ENCODE measurements at places on chromosomes 2 and 18.

GRCh38 chr2:144366825-144367429, 153.0 kb downstream of the ZEB2 start:
- no peak for DNase-seq

DNA sequence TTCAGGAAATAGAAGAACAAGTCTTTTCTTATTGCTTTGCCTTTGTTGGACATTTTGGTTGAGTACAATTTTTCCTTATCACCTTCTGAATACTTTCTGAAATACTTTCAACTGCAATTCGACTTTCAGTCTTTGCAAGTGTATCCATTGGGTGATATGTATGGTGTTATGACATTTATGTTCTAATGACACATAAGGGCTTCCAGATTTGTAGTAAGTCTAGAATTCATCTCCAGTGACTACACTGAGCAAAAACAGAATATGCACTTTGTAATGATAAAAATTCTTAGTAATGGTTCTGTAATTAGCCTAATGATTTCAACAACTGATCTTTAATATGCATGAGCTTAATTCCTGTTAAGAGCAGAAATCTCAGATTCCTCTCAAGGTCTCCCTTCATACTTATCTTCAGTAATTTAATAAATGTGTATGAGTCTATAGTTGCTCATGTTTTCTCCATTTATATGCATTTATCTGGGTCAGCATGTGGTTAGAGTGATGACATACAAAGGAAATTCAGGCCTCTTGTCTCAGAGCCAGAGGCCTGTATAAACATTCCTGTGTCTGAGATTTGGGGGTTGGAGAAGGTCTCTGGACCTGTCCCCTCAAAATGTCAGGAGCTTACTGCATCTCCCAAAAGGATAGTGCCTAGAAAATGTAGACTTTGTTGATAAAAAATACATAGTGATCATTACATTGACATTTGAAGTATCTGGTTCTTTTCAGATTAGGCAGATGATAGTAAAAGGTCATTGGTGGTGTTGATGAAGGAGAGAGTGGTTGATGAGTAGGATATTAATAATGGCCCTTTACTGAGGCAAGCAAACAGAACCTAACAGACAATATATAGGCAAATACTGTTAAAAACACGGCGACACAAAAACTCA, 114.9 kb downstream of the QPCT start:
- DNase-seq = no peak

DNA sequence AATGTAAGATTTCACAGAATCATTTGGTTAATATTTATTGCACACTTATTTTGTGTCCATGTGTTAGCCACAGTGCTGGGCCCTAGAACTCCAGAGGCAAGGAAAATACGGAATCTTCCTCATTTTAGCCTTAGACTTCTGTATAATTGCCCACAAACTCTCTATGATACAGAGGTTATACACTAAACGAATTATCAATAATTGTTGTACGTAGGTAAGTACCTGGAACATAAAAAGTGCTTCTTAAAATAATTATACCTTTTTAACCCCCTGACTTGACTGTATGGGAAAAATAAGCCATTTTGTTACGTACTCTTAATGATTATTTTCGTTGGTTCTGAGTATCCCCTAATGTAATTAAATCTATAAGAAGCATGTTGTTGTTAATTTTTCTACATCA, 119.4 kb downstream of the ARHGAP15 start:
- no peak for DNase-seq

DNA sequence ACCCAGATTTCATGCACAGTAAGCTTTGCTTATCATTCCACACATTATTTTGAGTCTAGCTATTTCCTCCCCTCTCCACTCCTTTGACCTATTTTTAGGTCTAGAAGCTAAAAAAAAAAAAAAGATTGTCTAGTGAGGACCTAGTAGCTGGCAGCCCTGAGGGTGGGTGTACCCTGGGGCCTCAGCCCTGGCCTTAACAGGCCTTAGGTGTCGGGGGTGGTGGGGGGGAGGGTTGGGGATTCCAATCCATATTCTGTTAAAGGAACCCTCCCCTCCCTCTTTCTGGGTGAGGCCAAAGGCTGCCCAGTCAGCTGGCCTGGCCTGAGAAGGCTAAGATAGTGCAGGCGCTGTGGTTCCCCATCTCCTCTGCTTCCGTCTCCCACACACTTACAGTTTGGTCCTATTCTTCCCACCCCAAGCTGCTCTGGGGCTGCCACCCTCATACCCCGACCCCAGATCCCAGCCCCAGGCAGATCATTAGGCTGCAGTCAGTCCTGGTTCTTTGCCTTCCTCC, 65.5 kb upstream of the HK2 start:
- no peak for DNase-seq

DNA sequence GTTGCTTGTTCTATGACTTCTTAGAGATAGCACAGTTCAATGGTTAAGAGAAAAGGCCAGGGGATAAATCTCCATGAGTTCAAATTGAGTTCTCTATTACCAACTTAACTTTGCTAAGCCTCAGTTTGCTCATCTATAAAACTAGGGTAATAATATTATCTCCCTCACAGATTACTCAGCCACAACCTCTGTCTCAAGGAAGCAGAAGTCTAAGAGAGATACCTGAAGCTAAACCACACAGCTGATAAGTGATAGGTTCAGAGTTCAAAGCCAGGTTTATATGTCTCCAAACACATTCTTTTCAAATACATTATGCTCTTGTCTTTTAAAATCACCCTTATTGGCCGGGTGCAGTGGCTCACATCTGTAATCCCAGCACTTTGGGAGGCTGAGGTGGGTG, 287.7 kb downstream of the NBAS start:
- DNase-seq = no peak

DNA sequence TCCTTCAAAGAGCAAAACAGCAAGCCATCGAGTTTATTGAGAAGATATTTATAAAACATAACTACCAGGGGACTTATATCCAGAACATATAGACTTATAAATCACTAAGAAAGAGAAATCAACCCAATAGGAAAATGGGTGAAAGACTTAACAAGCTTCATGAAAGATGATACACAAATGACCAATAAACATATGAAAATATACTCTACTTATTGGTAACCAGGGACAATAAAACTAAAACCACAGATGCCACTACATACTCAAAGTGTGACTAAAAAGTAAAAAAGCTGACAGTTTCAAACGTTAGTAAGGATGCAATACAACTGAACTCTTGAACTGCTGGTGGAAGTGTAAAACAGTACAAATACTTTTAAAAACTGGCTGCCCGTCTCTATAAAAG, 154.3 kb downstream of the TMEM163 start:
- DNase-seq = no peak

GRCh38 chr18:67672155-67672554, 155.6 kb upstream of the DSEL start:
- no peak for DNase-seq

GRCh38 chr2:50515638-50516037, 516.3 kb downstream of the NRXN1 start:
- DNase-seq = no peak

- no peak for DNase-seq
These were observed 254.6 kb upstream of the SPRED2 start for GRCh38 chr2:65686928-65687521.

GRCh38 chr2:162890690-162891311, 52.2 kb upstream of the KCNH7 start:
- no peak for DNase-seq

DNA sequence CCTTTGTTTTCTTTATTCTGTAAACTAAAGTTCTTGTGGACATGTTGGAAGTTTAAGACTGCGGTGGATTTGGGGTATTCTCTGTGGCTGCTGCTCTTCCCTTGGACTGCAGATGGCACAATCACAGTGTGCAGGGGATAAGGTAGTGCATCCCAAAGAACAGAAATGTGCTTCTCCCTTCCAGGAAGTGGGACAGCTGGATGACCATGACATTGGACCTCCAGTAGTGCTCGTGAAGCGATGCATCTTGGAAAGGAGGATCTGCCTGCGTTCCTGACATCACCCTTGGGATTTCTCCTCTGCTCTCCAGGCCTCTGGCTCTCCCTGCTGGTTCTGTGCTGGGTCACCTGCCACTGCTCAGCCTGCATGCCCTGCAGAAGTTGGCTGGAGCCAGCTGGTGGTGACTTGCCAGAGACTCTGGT, 109.9 kb downstream of the SLC4A3 start:
- no peak for DNase-seq

GRCh38 chr2:98932164-98932563, 3.9 kb downstream of the CRACDL start:
- DNase-seq = no peak

- DNase-seq = no peak
These were observed 76.8 kb downstream of the MAPRE2 start for GRCh38 chr18:35117951-35118411.

DNA sequence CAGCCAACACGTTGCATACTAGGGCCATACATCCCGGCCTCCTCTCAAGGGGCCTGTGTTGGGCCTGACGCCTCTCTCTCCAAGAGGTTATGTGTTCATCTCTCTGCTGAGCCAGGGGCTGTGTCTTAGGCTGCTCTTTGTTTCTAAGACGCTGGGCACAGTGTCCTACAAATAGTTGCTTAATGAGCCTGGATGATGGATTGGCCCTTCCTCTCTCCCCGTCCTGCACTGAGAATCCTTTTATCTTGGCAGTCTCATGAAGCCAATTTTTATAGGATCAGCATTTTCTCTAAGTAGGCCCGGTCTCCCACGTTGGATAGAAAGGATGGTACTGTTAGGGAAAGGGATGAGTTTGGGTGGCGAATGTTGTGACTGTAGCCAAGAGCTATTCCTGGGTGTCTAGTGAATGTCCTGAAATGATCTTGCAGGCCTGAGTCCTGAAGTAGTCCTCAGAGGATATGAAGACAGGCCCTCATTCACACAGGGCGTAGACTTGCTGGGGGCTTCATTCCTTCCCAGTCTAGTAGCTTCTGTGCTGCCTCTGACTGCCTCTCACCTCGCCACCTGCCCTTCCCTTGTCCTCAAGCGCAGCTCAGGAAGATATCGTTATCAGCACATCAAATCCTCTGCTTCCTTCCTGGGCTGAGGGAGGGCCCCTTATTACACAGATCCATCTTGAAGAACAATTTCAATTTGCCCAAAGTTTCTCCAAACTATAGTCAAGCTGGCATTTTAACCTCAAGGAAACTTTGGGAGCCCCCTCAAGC, 8.8 kb downstream of the LBH start:
- no peak for DNase-seq

All from stimulated activated CD4-positive, alpha-beta T cell treated with anti-CD3 and anti-CD28 coated beads, Interleukin-2, amount 100 ng/mL, for 4 hours (primary cell).